ENCODE measurements at places on chromosomes 11 and 22.

GRCh38 chr11:64844330-64845128 is at the start of gene CDC42BPG:
TSS of gene CDC42BPG (minus strand) at chr11:64844653. CDS start at chr11:64844569, 84 bp downstream.
- peak; percentile 56 for DNase-seq

DNA sequence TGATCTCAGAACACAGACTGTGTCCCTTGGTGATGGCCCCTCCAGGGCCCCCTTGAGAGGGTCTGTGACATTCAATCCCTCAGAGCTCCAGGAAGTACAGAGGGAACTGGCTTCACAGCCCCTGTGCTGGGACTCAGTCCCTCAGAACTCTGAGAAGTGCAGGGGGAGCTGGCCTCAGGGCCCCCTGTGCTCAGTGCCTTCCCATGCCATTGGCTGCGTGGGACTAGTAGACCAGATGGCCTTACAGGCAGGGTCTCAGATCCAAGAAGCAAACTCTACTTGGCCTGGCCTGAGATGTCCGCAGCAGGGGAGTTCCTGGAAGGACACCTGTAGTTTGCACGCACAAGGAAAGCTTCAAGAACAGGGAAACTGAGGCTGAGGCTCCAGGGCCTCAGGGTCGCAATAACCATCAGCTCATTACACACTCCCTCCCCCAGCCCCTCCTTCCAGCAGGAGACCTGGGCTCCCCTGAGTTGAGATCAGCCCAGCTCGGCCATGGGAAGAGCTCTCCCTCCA is 138.4 kb downstream of the BRD1 start:
- no peak for DNase-seq

DNA sequence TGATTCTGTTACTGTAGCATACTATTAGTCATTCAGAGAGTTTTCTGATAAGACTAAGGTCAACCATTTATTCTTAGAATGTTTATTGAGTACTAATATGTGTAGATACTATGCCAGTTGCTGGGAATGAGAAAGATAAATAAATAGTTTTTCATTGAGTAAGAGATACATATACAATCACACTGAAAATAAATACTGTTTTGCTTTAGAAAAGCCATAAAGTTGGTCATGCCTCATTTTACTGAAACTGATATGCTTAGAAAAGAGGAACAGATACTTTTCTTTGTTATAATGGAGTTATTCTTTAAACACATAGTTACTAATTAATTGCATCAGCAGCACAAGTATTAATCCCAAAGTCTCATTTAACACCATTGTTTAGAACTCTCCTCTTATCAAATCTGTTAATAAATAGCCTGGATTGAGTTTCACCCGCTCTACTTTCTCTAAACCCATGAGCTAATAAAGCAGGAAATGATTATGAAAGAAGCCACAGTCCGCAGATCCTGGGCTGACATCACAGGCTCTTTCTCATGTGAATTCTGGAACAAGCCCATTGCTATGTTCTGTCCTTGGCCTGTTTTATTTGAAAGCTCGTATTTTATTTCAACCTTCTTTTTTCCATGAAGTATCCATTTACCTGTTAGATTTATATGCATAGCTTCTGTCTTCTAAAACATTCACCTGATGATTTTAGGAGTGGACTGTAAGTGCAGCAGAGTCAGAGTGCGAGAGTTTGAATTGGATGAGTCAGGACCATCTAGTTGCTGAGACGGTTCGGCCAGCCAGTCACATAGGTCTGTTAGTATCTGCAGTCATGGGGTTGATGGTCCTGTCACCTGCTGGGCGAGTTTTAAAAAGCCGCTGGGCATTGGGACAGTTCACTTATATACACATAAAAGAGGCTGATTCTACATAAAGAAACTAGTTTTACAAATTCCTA is 35.5 kb downstream of the PIWIL4 start:
- no peak for DNase-seq

DNA sequence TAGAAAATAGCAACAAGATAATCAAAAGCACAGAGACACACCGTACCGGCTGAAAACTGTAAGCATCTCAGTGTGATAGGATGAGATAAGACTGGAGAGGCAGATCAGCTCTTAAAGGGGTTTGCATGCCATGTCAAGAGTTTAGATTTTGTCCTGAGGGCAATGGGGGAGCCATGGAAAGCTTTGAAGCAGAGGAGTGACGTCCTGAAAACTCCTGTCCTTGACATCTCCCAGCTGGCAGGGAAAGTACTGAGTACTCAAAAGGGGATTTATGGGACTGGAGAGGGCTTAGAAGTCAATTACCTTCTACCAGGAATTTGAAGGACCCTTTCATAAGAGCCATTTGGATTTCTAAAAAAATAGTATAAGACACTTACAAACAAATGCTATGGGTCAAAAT is 420.5 kb upstream of the NARS2 start:
- DNase-seq, result no peak

GRCh38 chr11:8292351-8292750 is 28.7 kb upstream of the LMO1 start:
- no peak for DNase-seq

- DNase-seq, result no peak
Measured at GRCh38 chr11:128189823-128190222, 397.5 kb downstream of the ETS1 start.

GRCh38 chr22:47114813-47115517 is 352.5 kb downstream of the TBC1D22A start:
- DNase-seq, result no peak

DNA sequence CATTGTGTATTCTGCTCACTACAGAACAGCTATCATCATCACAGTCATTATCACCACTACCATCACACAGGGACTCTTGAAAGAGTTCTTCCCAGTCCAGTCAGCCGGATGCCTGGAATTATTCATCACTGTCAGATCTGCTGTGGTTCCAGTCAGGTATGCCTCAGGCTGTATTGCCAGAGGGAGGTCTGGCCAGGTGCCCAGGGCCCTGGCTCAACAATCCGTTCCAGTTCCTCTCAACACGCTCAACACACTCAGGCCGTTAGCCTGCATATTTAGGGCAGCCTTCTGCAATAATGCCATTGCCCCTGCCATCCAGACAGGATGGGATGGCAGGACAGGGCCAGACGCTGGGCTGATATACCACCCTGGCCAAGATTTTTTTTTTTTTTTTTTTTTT is 28.6 kb upstream of the RASL10A start:
- DNase-seq, result peak; percentile 43

- no peak for DNase-seq
Measured at GRCh38 chr11:3198815-3199214, 19.8 kb downstream of the MRGPRG start.

DNA sequence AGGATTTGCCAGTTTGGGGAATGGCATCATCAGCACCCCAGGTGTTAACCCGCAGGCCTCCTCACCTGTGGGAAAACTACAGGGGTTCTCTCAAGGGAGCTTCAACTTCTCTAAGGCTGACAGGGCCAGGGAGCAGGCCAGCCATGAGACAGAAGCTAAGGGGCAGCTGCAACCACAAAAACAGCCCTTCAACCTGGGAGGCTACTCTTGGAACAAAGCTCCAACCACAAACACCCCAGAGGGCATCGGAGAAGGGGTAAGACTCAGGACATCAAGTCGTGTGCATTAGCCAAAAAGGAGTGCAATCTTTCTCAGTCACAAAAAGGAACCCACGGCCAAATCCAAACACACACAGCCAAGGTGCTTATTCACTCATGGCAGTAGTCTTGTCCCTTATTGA is 103.0 kb downstream of the PLEKHA7 start:
- DNase-seq, result no peak

- no peak for DNase-seq
Measured at GRCh38 chr11:353179-353873, 16.0 kb upstream of the B4GALNT4 start.

DNA sequence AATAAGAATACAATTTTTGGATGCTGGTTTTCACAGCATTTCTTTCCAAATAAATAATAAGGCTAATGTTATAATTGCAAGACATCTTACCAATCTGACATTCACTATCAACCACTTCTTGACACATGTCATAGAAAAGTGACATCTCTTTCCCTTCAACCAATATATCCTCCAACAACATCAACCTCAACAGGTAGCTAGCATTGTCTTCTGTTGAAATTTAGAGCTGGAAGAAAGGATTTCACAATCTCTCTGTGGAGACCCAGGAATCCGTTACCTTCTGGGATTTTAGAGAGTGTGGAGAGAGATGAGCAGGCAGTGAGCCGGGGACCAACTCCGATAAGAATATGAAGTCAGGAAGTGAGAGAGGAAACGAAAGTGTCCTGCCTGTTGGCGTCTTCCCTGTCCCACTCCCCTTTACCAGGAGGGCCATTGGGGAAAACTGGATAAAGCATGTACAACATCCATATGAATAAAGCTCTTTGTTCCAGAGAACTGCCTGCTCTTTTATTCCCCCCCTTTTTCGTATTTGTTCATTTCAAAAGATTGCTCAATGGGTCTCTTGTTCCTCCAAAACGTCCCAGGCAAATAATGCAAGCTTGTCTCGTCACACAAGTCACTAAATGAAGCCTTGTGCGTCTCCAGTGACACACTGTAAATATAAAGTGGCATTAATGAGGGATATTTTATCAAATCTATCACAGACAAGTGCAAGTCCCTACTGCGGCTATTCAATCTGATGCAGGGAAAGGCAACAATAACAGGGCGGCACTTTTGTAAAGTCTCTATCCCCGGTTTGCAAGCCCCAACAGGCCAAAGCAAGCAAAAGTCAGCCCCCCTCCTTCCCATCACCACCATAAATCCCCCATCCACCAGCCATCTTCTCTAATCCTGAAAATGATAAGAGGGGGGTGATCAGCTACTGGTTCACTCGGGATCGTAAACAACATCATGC is 3.4 kb downstream of the CADM1 start:
- DNase-seq, result peak; percentile 25

DNA sequence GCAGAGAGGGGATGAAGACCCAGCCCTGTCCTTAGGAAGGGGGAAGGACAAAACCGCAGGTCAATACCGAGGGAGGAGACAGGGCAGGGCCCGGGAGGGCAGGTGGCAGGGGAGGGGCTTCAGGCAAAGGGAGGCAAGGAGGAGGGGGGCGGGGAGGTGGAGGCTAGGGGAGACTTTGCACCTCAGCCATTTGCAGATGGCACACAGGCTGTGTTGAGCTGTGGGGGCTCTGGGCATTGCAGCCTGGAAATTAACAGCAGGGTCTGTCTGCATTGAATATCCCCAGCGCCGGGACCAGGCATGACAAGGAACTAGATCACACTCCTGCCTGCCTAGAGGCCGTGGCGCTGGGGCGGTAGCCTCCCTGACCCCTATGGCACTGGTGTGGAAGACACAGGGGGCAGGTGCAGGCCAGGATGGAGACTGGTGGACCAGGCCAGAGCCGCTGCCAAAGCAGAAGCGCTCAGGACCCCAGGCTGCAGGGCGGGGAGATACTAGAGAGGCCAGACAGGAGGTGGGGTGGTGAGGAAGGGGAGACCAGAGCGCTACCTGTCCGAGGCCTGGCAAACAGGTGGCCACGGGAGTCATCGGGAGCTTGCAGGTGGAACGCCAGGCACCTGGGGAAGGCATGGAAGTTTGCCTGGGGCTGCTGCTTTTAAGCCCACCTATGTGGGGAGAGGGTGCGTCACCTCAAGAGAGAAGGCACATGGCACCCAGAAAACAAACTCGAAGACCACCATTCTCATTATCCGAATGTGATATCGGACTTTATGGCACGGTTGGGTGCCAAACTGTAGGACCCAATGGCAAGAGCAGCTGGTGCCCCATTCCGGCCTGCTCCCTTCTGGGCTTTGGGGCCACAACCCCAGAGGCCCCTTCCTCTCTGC is 11.5 kb downstream of the CBX6 start:
- DNase-seq, result no peak

DNA sequence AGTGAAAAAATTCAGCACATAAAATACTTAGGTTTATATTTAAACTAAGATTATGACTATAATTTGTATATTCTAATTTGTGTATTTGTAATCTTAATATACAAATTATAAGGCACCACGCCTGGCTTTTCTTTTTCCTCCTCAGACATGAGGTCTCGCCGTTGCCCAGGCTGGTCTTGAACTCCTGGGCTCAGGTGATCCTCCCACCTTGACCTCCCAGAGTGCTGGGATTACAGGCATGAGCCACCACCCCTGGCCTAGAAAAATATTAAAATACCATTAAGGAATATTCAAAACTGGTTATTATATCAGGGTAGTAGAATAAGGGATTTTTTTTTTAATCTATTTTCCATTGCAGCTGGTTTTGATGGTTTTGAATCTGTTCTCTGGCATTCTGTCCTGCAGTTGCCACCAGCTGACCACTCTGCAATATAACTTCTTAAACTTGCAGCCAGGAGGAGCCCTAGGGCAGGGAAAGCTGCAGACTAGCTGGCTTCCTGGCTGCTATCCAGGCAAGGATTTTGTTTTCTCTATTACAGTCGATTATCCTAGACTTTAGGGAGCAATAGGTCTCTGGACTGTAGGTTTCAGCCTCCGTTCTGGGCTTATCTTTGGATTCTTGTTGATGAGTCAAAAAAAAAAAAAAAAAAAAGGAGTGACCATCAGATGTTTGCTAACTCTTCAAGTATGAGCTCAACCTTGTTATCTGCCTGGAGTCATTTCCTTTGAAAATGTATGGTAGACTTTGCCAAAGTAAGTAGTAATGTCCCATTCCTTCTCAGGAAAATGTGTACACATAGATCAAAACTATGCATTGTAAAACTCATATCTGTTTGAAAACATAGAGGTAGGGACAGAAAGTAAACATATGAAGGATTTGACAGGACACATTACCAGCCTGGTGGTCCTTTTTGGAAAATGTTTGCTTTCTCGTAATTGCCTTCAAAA is 13.2 kb downstream of the POLA2 start:
- DNase-seq, result no peak

- DNase-seq, result no peak
Measured at GRCh38 chr11:10728154-10728553, 22.9 kb upstream of the CTR9 start.

GRCh38 chr11:1401656-1402221 is 12.0 kb downstream of the BRSK2 start:
- DNase-seq, result no peak

- DNase-seq, result no peak
Measured at GRCh38 chr22:31199187-31199586, 12.9 kb upstream of the LIMK2 start.

GRCh38 chr11:130771708-130772107 is 144.6 kb downstream of the SNX19 start:
- no peak for DNase-seq

DNA sequence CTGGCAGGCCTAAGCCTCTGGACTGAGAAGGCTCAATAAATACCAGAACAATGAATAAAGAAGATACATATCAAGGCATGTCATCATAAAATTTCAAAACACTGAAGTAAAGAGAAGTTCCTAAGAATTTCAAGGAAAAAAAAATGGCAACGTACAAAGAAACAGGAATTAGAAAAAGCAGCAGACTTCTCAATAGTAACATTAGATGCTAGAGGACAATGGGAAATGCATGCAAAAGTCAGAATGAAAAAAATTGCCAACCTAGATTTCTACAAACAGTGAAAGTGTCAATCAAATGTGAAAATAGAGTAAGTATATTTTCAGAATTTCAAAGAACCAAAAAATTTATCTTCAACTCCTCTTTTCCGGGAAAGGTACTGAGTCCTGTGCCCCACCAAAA is 125.0 kb downstream of the KCNC1 start:
- no peak for DNase-seq
